Activated CD8-positive, alpha-beta T cell treated with anti-CD3 and anti-CD28 coated beads for 36 hours (primary cell): ENCODE measurements at places on chromosomes 1 and 21. TPM values are rescaled to one million over a fixed set of nuclear protein-coding genes. Genes with fewer than 3 reads are reported as not detected.

GRCh38 chr1:156148216-156148615 lies 5.2 kb upstream of the SEMA4A start:
- DNase-seq, result peak; percentile 39

- no peak for DNase-seq
These were observed 40.9 kb upstream of the CAMK1G start for GRCh38 chr1:209542585-209542984.

Gene OR2M3
- total RNA-seq, result not detected

DNA sequence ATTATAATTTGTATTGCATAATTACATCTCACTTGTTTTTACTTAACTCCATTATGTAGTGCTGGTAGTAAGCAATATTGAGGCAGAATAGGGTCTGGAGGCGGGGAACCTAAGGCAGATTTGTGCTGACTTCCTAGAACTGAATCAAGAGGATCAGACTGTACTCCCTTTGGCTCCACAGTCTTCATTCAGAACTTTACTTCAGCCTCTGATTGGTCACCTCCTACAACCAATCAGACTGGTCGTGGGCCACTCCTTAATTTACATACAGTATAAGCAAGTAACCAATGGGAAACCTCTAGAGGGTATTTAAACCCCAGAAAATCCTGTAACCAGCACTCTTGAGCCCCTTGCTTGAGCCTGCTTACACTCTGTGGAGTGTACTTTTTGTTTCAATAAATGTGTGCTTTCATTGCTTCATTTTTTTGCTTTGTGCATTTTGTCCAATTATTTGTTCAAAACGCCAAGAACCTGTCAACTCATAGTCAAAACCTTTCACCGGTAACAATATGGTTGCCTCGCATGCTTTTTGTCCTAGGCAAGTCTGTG lies 31.6 kb downstream of the ZBTB8OS start:
- DNase-seq, result no peak

GRCh38 chr21:37800057-37800455 lies 116.2 kb downstream of the KCNJ6 start:
- no peak for DNase-seq

DNA sequence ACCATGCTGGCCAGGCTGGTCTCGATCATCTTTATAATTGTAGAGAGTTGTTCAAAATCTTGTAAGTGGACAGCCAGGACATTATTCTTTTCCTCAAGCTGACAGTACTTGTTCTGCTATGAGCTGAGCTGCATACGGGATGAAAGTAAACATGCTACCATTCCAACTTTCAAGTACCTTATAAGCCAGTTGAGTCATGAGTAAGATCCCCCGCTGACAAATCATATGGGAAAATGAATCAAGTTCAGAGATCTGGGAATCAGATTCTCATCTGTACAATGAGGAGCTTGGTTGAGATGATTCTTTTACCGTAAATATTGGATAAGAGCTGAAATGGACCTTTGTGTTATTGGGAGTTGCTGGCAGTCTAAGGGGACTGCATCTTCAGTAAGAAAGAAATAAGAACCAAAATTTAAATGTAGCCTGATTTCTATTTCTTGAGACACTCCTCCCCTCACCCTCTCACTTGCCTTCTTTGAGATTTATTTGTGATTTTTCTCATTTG lies 62.7 kb downstream of the CENPF start:
- no peak for DNase-seq
